ENCODE measurements at places on chromosomes 6 and 20.
A peak's percentile ranks its signal among the peaks of the same experiment; 100 is the strongest.

DNA sequence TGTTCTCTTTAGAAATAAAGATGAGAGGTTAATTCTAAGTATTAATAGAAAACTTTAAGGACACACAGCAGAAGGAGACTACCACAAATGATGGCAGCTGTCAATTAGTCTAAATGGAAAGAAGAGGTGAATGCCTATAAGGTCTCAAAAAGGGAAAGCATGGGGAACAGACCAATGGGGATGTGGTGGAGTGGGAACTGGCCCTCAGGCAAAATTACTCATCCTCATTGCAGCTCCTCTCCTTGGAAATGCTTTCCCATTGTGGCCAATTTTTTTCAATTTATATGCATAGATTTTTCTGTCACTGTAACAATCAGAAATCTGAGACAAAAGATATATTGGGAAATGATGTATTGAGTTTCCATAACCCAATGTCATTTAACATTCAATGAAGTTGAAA, 222.9 kb upstream of the DEFB112 start:
- no peak for DNase-seq

DNA sequence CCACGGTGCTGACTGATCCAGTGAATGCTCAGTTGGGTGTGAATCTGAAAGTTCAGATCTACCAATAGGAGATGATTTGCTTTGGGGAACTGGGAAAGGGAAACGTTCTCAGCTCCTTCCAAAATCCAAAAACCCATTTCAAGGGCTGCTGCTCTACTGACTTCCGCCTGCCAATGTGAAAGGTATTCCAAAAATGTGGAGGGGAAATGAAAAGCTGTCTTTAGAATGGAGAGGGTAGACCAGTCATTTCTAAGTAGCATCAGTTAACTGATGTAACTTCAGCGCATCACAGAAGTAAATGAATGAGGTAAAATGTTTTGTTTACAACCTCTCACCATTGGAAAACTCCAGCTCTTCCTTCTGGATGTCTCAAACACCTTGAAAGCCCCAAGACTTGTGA, 19.6 kb upstream of the EYA2 start:
- no peak for DNase-seq

DNA sequence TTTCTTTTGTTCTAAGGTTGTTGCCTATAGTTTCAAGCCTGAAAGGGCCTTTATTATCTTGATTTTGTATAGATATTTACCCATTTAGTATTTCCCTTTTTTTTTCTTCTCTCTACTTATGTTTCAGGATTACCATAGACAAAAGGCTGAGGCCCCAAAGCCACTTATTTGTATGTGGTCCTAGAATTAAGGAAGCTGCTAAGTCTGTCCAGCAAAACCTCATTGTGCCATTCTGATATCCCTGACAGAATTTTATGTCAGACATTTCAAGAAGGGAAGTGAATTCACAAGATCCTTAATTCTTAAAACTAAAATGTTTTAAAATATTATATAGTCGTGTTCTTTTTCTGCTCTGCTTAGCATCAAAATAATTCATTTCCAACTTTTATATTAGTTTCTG, 6.9 kb downstream of the HAO1 start:
- no peak for DNase-seq

DNA sequence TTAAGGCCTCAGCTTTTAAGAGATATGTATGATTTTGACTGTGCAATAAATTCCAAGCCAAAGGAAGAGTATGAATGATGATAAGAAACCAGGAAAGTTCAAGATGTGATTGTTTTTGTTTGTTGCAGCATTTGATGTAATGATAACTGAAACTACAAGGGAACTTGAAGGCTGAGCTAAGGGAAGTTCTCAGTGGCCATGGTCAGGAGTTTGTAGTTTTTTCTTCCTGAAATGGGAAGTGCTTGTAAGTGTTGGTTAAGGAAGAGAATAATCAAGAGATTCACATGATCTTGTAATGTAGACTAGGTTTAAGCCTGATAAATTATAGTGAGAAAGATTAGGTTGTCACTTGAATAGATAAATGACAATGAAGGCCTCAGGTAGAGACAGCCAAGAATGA, 53.4 kb downstream of the PTCHD4 start:
- no peak for DNase-seq

GRCh38 chr6:34065466-34066217, 80.2 kb downstream of the GRM4 start:
- no peak for DNase-seq

GRCh38 chr20:6940048-6940447, 172.6 kb downstream of the BMP2 start:
- DNase-seq: no peak

- no peak for DNase-seq
These were observed 4.6 kb downstream of the KCNK5 start for GRCh38 chr6:39224523-39225182.

DNA sequence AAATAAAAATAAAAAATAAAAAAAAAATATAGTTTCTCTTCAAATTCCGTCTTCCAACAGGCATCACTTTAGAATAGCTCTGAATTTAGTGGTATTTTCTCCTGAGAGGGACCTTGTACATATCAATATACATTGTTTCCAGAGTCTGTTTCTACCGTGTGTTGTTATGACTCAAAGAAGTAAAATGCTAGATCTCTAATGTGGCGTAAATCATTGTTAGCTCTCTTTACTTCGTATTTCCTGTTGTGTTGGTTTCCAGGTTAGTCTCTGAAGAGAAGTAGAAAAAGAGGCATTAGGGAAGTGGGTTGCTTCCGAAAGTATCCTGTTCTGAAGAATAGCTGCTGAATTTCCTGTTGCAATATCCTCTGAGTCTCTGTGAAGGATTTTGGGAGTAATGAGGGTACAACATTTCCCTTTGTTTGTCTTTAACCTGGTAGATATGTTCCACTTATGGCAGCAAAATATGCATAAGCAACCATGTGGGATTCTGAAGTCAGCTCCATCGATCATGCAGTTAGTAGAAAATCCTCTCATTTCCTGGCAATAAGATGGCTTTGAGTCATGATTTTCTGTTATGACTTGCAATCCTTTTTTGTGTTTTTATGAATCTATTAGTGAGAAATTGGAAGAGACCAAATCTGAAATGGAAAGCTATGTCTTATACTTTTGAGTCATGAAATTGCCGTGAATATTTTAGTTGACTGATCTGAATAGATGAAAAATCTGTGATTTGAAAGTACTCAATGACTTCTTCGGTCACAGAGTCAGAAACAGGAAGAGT, 42.0 kb upstream of the MCHR2 start:
- no peak for DNase-seq

- DNase-seq: no peak
These were observed 217.9 kb upstream of the SGK1 start for GRCh38 chr6:134535831-134536230.

GRCh38 chr6:17178754-17179529, 77.1 kb downstream of the STMND1 start:
- no peak for DNase-seq

DNA sequence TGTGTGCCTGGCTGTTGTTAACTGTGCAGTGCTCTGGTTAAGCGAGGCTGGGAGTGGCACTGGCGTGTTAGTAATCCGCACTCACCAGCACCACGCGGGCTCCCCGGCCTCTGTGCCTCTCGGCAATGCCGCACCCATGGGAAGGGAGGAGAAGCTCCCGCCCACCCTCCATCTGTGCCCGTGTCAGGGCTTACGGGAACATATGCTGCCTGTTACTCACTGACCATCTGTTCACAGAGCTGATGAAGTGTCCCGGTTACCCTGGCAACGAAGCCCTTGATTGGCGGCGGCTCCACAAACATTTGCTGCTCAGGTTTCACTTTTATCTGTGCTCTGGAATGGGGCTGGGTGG, 114.7 kb downstream of the PSMB1 start:
- peak; percentile 85 for DNase-seq
